Activated naive CD4-positive, alpha-beta T cell (primary cell): ENCODE measurements at places on chromosomes 1 and 21.

DNA sequence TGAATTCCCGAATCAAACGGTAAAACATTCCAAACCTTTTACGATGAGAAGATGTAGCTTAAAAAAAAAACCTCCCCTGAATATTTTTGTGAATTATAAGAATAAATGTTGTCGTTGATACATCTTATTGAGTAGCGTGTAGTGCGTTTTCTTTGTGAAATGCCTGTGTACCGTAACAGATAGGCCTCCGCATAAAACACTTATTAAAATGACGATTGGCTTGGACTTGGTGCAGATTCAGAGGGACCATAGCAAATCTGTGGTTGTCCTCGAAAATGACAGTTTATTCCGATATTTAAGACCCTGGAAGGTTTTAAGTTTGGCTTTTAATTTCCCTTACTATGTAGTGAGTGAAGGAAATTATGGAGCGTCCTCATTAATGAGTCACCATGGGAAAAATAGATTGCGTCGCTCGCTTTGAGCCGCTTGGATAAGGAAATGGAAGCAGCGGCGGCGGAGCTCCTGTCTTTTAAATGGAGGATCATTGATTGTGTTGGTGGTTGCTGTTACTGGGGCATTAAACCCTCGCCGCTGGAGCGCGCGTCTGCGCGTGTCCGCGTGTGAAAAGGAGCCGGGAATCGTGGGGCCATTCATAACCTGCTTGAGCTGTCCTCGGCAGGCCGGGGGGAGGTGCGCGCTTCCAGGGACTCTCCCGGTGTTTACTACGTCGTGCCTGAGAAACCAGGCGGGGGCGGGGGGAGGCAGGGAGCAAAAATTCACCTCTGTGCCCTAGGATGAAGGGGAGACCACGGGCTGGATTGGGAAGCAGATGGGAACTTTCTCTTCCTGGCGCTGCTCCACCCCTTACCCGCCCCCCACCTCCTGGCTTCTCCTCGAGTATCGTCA is 1.6 kb downstream of the SPEN start:
- DNase-seq = peak; percentile 43

- DNase-seq = no peak
Measured at GRCh38 chr1:26119892-26120608, 8.4 kb downstream of the PDIK1L start.

DNA sequence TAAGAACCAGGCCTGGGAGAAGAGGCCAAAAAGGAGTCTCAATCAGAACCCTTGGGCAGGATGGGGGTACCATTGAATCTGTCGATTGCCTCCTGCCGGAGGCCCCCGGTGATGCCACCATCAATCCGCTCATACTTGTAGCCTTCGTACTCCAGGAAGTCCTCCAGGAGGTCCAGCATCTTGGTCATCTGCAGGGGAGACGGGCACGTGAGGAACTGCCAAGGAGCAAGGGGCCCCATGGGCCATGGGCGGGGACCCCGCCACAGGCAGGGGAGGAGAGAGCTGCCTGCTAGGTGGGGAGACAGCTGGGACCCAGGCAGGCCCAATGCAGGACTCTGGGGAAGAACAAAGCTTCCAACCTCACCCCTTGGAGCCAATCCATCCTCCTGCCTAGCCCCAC is 48.6 kb downstream of the CHD5 start:
- no peak for DNase-seq

GRCh38 chr1:3777078-3777547 is 4.6 kb downstream of the SMIM1 start:
- DNase-seq = no peak

GRCh38 chr1:157357111-157357510 is 195.2 kb downstream of the FCRL5 start:
- DNase-seq = no peak

- no peak for DNase-seq
Measured at GRCh38 chr1:228098323-228098931, 4.7 kb downstream of the C1orf35 start.

GRCh38 chr1:114428083-114428754 is 82.8 kb downstream of the TRIM33 start:
- no peak for DNase-seq

- DNase-seq = no peak
Measured at GRCh38 chr1:28601696-28602095, 9.6 kb downstream of the RAB42 start.

DNA sequence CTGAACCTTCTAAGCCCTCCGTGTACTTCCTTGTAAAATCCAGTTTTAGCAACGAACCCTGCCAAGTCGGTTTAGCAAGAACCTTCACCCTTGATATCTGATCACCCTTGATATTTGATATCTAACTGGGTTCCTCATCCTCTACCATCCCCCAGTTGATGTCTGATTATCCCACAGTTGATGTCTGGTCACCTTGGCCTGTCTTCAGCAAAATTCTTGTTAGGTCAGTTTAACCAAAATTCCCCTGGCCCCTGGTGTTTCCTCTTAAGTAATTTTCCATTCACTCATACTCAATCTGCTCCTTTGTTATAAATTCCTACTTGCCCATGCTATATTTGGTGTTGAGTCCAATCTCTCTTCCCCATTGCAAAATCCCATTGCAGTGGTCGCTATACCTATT is 114.5 kb upstream of the ZNHIT6 start:
- DNase-seq = no peak

DNA sequence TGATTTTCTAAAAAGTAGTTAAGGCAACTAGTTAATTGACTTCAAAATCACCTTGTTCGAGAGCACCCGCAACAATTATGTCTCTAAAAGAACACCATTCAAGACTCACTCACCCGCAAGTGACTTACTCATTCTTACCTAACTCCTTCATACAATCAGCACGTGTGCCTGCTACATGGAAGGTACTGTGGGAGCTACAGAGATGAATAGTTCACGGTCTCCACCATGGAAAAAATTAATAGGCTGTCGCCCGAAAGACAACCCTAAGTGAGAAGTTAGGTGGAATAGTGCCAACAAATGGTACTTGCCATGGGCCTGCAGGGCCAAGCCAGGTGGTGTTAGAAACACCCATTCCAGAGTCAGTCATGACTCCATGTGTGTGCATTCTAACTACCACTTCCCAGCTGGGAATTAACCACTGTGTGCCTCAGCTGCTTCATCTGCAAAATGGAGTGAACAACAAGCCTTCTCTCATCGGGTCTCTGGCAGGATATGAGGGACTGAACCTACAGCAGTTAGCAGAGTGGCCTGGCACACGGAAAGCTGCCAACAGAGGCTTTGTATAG is 7.1 kb downstream of the SSBP3 start:
- DNase-seq = no peak

GRCh38 chr1:42801832-42802473 is 15.0 kb upstream of the ERMAP start:
- no peak for DNase-seq

GRCh38 chr1:151060007-151060656 is at the start of gene MLLT11:
TSS of gene MLLT11 (plus strand) at chr1:151060397. CDS start at chr1:151067225, 6,828 bp downstream.
- no peak for DNase-seq

- DNase-seq = no peak
Measured at GRCh38 chr1:11170102-11170501, 19.1 kb upstream of the ANGPTL7 start.

GRCh38 chr1:190852611-190853010 is 374.9 kb upstream of the BRINP3 start:
- DNase-seq = no peak

DNA sequence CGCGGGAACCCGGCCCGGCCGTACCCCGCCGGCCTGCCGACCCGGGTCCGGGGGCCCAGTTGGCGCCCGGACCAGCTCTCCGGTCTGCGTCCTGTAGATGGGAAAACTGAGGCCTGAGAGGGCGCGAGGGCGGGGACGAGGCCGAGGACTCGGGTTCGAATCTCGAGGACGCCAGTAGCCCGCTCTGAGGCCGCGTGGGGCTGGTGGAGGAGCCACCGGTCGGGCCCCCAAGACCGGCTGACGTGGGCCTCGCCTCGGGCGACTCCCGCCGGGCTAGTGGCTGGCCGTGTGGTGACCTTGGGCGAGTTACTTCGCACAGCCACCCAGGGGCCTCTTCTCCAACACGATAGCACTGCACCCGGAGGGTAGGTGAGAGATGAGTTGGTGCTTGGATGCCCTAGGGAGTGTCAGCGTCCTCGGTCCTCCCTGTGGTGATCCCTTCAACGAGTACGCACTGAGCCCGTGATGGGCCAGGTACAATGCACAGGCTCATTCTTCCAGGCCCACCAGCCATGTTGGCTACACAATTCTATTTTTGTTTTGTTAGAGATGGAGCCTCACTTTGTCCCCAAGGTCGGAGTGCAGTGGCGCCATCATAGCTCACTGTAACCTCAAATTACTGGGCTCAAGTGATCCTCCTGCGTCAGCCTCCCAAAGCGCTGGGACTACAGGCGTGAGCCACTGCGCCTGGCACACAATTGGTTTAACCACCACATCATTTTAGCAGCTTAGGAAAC is 404 bp upstream of the SCMH1 start:
- no peak for DNase-seq

GRCh38 chr1:244273262-244273844 is 178.4 kb downstream of the ADSS2 start:
- no peak for DNase-seq

GRCh38 chr1:247656221-247656875 is 23.2 kb downstream of the OR13G1 start:
- DNase-seq = no peak

- DNase-seq = no peak
Measured at GRCh38 chr1:236515443-236515958, 8.3 kb upstream of the LGALS8 start.

DNA sequence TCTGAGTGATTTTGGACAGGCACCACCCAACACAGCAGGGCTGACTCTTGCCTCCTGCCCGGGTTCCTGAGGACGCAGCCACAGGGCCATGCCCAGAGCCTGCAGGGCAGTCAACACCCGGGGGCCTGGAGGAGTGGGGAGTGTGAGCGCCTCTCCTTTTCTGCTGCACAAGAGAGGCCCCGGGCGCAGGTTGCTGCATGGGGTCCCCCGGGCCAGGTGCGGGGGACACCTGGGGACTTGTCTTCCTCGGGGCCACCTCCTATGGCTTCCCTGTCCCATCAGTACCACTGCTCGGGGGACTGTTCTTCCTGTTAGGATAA is 6.9 kb upstream of the TTC34 start:
- no peak for DNase-seq

- no peak for DNase-seq
Measured at GRCh38 chr1:230149751-230150584, 82.9 kb downstream of the GALNT2 start.

DNA sequence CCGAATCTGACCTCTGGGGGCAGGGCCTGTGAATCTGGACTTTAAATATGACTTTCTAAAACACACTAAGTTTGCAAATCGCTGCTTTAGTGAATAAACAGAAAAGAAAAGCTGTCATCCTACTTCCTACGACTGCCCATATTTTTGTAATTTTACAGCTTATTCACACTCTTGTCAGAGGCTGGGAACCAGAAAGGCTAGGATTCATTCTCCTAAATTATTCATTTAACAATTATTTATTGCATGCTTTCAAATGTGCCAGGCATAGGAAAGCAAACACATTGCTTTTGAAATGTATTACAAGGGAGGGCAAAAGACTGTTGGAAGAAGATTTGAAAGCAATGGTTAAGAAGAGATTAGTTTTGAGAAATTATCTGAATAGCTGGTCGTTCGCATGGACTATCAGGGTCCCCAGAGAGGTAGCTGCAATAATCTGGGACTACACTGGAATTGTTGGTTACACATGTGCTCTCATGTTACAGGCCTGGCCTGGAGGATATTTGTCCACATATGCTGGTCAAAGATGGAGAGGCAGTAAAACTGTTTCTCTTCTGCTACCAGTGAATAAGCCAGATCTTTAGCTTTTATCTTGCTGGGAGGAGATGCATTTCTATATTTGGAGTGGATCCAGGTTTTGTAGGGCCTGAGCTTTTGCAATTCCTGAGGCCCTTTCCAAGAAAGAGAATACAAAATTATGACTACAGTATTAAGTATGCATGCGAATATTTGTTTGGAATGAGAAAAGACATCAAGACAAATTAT is 29.6 kb upstream of the SFPQ start:
- no peak for DNase-seq

- DNase-seq = no peak
Measured at GRCh38 chr21:41763398-41763931, 3.4 kb downstream of the RIPK4 start.

DNA sequence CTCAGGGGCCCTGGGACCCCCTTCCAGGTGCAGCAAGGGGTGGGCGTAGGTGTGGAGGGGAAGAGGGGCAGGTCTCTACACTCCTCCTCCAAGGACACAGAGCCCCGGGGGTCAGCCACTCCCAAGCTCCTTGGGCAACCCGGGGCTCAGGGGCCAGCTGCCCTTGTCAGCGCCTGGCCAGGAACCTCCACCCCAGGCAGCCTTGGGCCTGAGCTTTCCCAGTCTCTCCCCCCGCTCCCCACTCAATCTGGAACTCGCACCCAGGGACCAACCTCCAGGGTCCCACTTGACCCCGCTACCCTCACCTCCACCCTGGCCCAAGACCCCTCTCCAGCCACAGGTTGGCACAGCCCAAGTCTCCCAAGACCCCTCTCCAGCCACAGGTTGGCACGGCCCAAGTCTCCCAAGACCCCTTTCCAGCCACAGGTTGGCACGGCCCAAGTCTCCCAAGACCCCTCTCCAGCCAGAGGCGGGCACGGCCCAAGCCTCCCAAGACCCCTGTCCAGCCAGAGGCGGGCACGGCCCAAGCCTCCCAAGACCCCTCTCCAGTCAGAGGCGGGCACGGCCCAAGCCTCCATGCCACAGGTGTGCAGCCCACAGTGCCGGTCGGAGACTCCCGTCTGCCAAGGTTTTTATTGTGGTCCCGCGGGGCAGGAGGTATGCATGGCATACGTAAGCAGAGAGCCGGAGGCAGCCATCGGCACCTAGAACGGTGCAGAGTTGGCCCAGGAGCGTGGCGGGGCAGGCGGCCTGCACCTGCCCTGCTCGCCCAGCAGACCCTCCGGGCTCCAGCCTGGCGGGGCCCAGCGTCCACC is 3.0 kb downstream of the TNFRSF4 start:
- no peak for DNase-seq

- no peak for DNase-seq
Measured at GRCh38 chr21:36792505-36792967, 93.6 kb downstream of the SIM2 start.

DNA sequence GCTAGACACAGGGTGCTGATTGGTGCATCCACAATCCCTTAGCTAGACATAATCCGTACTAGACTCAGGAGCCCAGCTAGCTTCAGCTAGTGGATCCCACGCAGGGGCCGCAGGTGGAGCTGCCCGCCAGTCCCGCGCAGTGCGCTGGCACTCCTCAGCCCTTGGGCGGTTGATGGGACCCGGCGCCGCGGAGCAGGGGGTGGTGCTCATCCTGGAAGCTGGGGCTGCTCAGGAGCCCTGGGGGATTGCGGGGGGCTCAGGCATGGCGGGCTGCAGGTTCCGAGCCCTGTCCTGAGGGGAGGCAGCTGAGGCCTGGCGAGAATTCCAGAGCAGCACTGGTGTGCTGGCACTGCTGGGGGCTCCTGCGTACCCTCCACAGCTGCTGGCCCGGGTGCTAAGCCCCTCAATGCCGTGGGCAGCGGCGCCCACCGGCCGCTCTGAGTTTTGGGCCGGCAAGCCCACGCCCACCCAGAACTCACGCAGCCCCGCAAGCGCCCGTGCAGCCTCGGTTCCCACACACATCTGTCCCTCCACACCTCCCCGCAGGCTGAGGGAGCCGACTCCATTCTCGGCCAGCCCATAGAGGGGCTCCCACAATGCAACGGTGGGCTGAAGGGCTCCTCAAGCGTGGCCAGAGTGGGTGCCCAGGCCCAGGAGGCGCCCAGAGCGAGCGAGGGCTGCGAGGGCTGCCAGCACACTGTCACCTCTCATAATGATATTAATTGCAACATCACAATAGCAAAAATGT is 87.4 kb downstream of the CRB1 start:
- DNase-seq = no peak

GRCh38 chr1:65421351-65422025 is 1.0 kb downstream of the LEPR start:
- DNase-seq = no peak
